ENCODE measurements at places on chromosomes 7 and 10. TPM values are rescaled to one million over a fixed set of nuclear protein-coding genes. Genes with fewer than 3 reads are reported as not detected.

- peaks cover 15% of the 10 kb centered on the region for H3K4me1 ChIP-seq
- H3K4me3 ChIP-seq: no peak overlapping the region
- no peak for DNase-seq
Measured at GRCh38 chr7:91082852-91083495, 181.3 kb upstream of the FZD1 start.

DNA sequence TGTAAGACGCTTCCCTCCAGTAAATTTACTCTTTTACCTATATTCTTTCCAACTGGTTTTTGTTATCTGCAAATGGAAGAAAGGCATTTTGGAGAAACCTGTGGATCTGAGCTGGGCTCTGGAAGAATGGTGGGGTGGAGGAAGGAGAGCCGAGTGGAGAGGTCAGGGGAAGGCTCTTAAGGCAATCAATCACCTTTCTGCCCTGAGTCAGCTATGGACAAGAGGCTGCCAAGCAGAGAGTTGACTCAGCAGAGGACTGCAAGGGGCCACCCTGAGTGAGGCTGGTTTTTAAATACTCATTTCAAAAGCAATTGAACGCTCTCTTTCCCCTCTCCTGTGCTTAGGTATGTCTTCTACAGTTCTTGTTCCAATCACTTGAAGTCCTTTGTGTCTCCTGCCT lies 81.8 kb downstream of the SPAG6 start:
- H3K27me3 ChIP-seq: peaks cover 20% of the 10 kb centered on the region
- no peaks in the 10 kb centered on the region for H3K36me3 ChIP-seq
- peaks cover 35% of the 10 kb centered on the region for H3K4me1 ChIP-seq

DNA sequence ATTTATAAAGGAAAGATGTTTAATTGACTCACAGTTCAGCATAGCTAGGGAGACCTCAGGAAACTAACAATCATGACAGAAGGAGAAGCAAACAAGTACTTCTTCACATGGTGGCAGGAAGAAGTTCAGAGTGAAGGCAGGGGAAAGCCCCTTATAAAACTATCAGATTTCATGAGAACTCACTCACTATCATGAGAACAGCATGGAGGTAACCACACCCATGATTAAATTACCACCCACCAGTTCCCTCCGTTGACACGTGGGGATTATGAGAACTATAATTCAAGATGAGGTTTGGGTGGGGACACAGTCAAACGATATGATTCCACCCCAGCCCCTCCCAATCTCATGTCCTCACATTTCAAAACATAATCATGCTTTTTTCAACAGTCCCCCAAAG lies 124.2 kb upstream of the PCGF5 start:
- H3K27ac ChIP-seq: no peak overlapping the region
- no peak for DNase-seq
- H3K4me1 ChIP-seq: peaks cover 7% of the 10 kb centered on the region
- peaks cover 12% of the 10 kb centered on the region for H3K27me3 ChIP-seq
- H3K4me3 ChIP-seq: no peak overlapping the region

SPDYE9 gene
- not detected for total RNA-seq

DNA sequence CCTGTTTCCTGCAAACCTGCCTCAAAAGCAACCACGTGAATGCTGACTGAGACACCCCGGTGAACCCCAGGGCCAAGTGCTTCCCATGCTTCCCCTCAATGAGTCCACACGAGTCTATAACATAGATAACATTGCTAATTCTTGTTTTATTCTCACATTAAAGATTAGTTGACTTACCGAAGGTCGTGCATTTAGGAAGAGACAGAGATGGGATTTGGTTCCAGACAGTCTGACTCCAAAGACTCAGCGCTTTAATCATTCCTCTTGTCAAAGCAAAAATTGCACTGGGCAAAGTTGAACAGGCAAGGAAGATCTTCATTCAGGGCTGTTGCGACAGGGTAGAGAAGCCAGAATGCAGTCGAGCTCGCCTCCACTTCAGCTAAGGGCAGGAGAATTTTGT lies 435.6 kb upstream of the C7orf33 start:
- peaks cover 13% of the 10 kb centered on the region for H3K36me3 ChIP-seq
- H3K27ac ChIP-seq: no peak overlapping the region
- H3K4me3 ChIP-seq: no peak overlapping the region
- H3K4me1 ChIP-seq: peaks cover 6% of the 10 kb centered on the region
- no peak for DNase-seq
- H3K27me3 ChIP-seq: no peaks in the 10 kb centered on the region

GRCh38 chr7:43754596-43754995 lies 3.9 kb upstream of the BLVRA start:
- H3K36me3 ChIP-seq: no peaks in the 10 kb centered on the region
- peaks cover 29% of the 10 kb centered on the region for H3K27me3 ChIP-seq
- H3K4me1 ChIP-seq: peaks cover 16% of the 10 kb centered on the region

DNA sequence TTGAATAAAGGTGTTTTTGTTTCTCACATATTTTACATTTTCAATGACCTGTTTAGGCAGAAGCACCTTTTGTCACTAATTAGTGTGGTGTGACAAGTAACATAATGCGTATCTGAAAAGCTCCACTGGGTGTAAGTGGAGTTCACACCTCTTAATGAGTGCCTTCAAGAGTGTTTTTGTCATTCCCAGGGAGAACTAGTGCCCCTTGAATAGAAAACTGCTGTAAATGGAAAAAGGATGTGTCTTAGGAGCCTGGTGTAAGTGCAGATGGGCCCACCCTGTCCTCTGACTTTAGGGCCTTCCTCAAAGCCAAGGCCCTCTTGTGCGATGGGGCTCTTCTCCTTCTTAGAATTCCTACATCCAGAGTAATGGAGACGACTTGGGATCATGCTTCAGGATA lies 170.0 kb downstream of the MGMT start:
- H3K4me1 ChIP-seq: peaks cover 20% of the 10 kb centered on the region
- no peak overlapping the region for H3K4me3 ChIP-seq
- peak overlapping the region; percentile 20 for H3K27ac ChIP-seq
- H3K27me3 ChIP-seq: peaks cover 26% of the 10 kb centered on the region
- H3K36me3 ChIP-seq: no peaks in the 10 kb centered on the region
- no peak for DNase-seq

CDK1 gene
- 92.8 TPM for total RNA-seq

COBL gene
- 36.5 TPM for total RNA-seq

SH2D4B gene
- 0.09 TPM for total RNA-seq

DNA sequence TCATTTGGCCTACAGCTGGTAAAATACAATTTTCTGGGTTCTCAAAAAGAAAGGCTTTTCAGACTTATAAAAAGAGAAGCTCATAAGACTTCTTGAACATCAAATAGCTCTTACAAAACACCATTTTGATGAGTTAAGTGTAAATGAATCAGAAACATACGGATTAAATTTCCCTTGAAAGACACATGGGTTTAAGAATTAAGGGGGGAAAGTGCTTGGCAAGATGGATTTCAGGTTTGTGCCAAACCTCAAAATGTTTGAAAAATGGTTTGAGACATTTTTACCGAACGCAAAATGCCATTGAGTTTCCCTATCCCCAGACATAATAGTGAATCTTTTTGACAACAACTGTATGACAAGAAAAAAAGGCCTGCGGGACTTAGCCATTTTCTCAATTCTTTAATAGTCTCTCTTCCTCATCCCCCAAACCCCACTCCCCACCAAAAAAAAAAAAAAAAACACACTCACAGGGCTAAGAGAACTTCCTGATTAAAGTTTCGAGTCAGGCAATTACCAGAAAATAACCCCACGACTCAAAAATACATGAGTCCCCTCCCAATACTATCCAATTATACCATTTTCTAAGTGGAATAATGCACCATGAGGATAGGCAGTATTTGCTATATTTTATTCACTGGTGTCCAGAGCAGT lies 260.1 kb downstream of the TRIL start:
- no peaks in the 10 kb centered on the region for H3K27me3 ChIP-seq
- no peak overlapping the region for H3K27ac ChIP-seq
- no peaks in the 10 kb centered on the region for H3K36me3 ChIP-seq
- no peak overlapping the region for H3K4me3 ChIP-seq

- no peak for DNase-seq
- no peaks in the 10 kb centered on the region for H3K36me3 ChIP-seq
- no peak overlapping the region for H3K27ac ChIP-seq
- H3K4me1 ChIP-seq: peaks cover 3% of the 10 kb centered on the region
Measured at GRCh38 chr7:101767544-101767943, 49.9 kb upstream of the CUX1 start.

SUGCT gene
- total RNA-seq: 7.4 TPM

ZC3HAV1L gene
- total RNA-seq: 7.1 TPM

- no peaks in the 10 kb centered on the region for H3K36me3 ChIP-seq
- DNase-seq: no peak
- no peak overlapping the region for H3K4me3 ChIP-seq
- H3K27ac ChIP-seq: no peak overlapping the region
Measured at GRCh38 chr7:102042016-102042656, 224.7 kb downstream of the CUX1 start.

- H3K36me3 ChIP-seq: no peaks in the 10 kb centered on the region
- H3K27me3 ChIP-seq: no peaks in the 10 kb centered on the region
- H3K4me1 ChIP-seq: no peaks in the 10 kb centered on the region
- H3K27ac ChIP-seq: no peak overlapping the region
- H3K4me3 ChIP-seq: no peak overlapping the region
Measured at GRCh38 chr10:35184527-35185171, 58.0 kb downstream of the CREM start.

LLCFC1 gene
- not detected for total RNA-seq

PPP1R17 gene
- 2.6 TPM for total RNA-seq

ALKBH4 gene
- total RNA-seq: 24.8 TPM

DNA sequence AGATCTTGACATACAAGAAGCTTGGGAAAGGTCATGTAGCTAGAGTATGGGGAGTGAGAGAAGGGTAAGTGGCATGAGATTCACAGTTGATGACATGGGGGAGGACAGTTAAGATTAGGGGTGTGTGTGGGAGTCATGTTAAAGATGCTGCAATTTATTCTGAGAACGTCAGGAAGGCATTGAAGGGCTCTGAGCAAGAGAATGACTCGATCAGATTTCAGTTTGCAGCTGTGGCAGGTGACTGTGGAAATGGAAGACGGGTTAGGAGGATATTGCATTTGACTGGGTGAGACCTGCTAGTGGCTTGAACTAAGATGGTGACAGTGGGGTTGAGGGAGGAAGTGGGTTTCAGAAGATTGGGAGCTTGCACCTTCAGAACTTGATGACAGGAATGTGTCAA lies 5.6 kb downstream of the CDC123 start:
- H3K27me3 ChIP-seq: no peaks in the 10 kb centered on the region
- DNase-seq: no peak
- no peak overlapping the region for H3K27ac ChIP-seq

All from WTC11 (cell line).